ENCODE measurements at places on chromosomes 11 and 22.

- no peak for DNase-seq
These were observed 28.6 kb downstream of the ARHGAP8 start for GRCh38 chr22:44780876-44781449.

GRCh38 chr22:38067028-38067415, 9.8 kb downstream of the PICK1 start:
- DNase-seq = no peak

DNA sequence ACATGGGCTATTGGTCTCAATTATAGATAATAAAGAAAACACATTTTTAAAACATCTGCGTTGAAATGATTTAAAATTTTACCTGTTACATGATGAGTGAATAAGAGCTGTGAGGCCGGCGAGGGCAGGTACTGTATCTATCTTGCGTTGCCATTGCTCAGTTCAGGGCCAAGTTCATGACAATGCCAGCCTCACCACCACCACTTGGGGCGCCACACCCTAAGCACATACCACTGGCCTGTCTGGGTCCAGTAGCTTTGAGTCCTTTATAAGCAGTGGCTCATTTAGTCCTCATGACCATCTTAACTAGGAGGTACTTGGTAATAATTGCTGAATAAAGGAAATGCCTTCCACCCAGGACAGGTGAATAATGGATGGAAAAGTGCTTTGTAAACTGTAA, 14.5 kb upstream of the MB start:
- no peak for DNase-seq

DNA sequence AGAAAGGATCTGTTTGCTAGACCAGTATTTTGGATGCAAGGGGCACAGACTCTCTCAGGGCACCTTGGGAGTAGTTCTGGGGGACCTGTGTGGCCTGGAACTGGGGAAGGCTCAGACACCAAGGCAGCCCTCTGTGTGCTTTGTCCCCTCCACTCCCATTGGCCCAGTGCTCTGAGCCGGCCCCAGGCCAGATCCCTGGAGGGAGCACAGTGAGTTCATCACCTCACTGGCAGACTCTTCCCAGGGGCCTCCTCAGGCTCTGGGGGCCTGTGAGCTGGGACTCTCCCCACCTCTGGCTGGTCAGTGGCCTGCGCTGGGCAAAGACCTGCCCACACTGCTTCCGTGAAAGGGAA, 51.7 kb downstream of the CHRDL2 start:
- DNase-seq = no peak

DNA sequence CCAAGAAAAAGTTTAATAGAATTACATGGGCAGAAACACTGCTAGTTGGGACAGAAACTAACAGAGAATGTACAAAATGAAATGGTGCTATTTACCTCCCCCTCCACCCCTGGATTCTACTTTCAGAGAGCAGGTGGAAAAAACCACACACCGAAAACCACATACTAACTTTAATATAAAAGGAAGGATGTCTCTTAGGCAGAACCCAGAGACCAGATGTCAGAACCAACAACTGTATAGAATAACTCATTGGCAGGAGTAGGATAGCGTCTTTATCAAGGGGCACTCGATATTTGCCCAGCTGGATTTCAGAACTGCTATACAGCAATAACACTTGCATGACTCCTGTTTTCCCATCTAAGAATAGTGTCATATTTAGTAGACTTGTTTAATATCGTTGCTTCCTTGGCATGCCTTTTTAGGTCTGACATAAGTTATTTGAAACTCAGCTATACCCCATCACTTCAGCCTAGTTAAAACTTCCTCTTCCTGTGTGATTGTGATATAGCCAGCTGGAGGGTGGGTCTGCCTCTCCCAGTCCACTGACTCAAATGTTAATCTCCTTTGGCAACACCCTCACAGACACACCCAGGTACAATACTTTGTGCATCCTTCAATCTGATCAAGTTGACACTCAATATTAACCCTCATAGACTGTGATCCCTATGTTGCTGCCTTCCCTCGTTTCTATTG, 1.2 kb downstream of the SLC22A25 start:
- no peak for DNase-seq

GRCh38 chr11:75763846-75764245, 4.7 kb upstream of the DGAT2 start:
- no peak for DNase-seq
